ENCODE measurements at places on chromosomes 4 and X. TPM values are rescaled to one million over a fixed set of nuclear protein-coding genes. Genes with fewer than 3 reads are reported as not detected.

NPY1R gene
- 4.0 TPM for polyA plus RNA-seq

ARSJ gene
- polyA plus RNA-seq: 6.6 TPM

TSPAN6 gene
- 27.5 TPM for polyA plus RNA-seq

WAS gene
- polyA plus RNA-seq: 3.7 TPM

CFAP299 gene
- not detected for polyA plus RNA-seq

HDX gene
- polyA plus RNA-seq: 5.1 TPM

BEND4 gene
- 0.08 TPM for polyA plus RNA-seq

CTAG2 gene
- not detected for polyA plus RNA-seq

DOK7 gene
- 9.6 TPM for polyA plus RNA-seq

CLIC2 gene
- polyA plus RNA-seq: 4.6 TPM

- DNase-seq: no peak
These were observed 180.1 kb downstream of the SMIM20 start for GRCh38 chr4:26094076-26094475.

GRCh38 chr4:164204434-164204833 is 549.5 kb upstream of the SMIM31 start:
- DNase-seq: peak; percentile 70

GRCh38 chrX:12702509-12703091 is 88.6 kb upstream of the PRPS2 start:
- DNase-seq: no peak

DNA sequence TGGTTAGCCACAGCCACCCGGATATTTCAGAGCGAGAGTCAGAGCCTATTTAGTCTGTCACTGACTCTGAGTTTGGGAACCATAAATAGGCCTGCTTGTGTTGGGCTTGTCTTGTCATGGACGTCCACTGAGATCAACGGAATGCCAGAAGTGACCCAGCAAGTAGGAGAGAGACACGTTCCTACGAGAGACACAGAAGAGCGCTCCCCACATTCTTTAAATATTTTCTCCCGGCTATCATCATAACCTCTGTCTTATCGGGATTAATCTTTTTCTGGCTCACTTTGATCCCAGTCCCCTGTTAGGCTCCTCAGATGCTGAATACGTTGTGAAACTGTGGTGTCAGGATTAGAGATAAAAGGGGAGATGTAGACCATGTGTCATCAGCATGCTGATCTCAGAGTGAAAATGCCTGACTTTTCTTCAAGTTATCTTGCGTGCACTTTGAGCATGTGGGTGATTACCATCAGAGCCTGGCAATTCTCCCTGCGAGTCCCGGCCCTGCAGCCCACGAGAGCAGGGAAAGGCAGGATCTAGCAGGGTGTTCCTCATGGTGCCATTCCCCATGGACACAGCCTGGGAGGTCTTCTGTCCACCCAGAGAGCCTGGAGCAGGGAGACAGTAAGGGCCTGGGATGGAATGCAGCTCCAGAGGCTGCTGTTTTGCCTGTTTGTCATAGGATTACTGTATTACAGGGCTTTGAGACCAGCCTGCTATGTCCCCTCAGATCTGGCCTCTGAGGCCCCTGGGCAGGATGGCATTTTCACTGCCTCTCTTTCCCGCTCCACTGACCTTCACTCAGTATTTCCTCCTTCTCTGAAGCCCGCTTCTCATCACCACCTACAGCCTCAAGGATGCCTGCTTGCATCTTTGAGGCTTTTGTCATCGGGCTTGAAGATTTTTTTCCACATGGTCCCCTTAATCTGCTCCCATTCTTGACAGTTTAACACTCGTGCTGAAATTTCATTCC is 2.8 kb upstream of the TENM3 start:
- peak; percentile 93 for DNase-seq

- no peak for DNase-seq
These were observed 555.2 kb upstream of the PCDH10 start for GRCh38 chr4:132593717-132594400.

DNA sequence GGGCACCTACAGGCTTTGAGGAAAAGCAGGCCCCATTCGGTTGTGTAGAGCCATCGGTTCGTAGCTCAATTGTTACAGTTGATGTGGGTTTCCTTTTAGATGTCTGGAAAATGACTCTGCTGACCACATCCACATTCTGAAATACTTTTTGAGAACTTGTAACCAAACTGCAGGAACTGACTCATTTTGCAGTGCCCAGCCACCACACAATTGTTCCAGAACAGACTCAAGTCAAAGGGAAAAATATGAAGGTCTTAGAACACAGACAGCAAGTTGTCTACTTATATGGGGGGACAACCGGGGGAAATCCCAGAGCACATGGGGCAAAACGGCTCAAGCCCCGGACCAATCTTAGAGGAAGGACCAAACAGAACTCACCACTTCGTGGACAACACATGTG is 557.6 kb upstream of the DIPK2B start:
- DNase-seq: peak; percentile 75

- DNase-seq: no peak
These were observed 4.4 kb downstream of the RBPJ start for GRCh38 chr4:26325191-26325590.

- DNase-seq: peak; percentile 20
These were observed 94.5 kb upstream of the EOLA2 start for GRCh38 chrX:150032742-150033141.

DNA sequence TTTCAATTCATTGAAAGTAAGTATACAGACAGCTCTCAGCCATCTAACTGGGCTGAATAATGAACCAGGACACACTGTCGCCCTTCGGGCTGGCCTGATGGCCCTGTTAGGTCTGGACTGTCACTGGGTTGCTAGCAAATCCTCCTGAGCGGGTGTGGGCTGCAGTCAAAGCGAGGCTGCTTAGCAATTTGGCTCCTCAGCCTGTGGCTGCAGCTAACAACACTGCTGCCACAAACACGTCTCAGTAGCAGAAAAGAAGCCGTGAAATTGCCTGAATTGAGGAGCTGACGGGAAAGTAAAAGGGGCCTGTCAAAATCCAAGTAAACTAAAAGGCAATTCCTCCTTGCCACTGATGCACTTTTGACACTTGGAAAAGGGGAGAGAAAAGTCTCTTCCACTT is 72.8 kb downstream of the SMIM20 start:
- DNase-seq: no peak

DNA sequence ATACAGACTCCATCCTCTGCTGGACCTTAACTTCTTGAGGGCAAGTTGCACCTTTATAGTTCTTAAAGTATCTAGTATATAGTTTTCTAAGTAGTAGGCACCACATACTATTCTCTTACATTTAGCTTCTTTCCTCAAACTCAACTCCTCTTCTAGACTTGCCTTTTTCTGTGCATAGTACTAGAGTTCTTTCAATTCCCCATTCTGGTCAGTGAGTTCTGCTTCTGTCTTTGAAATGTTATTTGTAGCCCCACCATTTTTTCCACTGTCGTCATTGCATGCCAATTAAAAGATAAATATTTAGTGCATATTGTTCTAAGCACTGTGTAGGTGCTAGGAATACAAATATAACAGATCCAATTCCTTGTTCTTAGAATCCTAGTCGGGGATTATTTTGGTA is 31.6 kb downstream of the CDKL5 start:
- DNase-seq: no peak

DNA sequence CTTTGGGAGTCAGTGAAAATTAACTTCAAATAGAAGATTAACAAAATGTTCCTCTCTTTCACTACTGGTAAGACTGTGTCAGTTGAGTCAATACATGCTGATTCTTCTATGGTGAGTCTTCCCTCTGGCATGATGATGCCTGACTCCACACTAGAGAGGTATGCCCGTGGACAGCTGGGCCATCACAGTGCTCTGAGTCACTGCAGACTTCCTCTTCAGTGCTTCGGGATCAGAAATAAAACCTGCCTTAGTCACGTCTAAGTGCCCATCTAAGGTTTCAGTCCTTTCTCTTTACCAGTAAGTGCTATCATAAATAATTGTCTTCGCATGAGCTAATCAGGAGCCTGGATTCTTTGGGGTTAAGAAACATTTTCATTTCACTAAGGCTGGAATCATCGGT is 1.6 kb upstream of the ASB5 start:
- peak; percentile 38 for DNase-seq

DNA sequence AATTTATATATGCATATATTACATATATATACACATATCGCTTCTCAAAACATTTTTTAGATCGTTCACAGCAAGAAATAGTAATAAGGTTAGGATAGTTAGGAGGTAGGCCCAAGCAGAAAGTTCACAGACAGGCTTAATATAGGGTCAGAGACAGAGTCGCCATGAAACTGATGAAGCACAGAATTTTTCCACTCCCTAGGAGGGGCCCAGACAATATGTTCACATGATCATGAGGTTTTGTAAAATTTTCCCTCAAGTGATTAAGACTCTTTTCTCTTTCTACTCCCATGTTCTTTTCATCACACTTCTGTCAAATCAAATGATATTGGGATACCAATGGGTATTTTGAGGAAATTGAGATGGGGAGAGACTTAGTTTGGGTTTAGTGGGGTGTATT is 5.2 kb upstream of the ENAM start:
- no peak for DNase-seq

GRCh38 chr4:77023920-77024319 is 51.9 kb downstream of the CCNI start:
- DNase-seq: no peak

DNA sequence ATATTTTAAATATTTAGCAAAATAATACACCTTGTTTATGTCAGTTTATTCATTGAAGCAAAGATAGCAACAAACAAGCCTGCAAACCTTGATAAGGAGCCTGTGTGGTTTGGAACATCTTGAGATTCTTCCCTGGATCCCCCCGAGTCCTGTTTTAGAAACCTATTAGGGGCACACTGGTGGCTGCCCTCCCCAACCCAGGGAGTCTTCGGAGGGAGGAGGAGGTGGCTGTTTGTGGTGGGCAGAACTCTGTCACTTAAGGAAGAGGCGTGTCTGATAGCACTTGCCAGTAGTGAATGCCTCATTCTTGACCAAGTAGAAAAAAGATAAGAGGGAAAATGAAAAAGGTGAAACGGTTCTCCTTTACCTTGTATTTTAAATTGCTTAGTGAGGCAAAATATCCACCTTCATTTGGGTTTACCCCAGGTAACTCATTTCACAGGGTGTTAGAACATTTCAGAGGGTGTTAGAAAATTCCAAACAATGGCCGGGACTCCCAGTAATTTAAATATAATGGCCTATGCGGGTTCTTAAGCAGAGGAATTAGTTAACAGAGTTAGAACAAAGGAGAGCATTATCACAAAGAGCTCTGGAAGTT is 10.4 kb downstream of the KIT start:
- no peak for DNase-seq

GRCh38 chr4:151323667-151324066 is 1.7 kb downstream of the SH3D19 start:
- DNase-seq: no peak

DNA sequence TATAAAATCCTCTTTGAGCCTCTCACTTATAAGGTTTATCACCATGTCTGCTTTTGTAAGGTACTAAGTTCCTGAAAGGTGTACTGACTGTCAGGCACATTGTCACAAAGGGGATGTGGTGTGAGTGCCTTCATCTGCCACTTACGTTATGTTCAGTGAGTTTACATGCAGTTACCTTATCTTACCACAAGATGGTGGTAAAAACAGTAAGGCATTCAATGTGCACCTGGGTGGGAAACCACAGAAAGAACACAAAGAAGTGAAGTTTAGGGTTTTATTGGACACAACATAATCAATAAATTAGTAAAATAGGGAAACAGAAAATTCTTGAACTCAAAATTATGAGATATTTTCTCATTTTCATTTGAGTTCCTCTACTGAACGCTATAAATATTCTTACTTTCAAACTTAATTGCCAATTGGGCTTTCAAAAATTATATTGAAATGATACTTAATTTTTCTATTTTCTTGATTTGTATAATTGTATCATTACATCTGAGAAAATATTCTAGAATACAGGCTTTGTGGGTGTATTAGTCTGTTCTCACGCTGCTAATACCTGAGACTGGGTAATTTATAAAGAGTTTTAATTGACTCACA is 650.8 kb downstream of the PCDH7 start:
- DNase-seq: peak; percentile 67

GRCh38 chr4:159240046-159240445 is 137.2 kb downstream of the RAPGEF2 start:
- no peak for DNase-seq

DNA sequence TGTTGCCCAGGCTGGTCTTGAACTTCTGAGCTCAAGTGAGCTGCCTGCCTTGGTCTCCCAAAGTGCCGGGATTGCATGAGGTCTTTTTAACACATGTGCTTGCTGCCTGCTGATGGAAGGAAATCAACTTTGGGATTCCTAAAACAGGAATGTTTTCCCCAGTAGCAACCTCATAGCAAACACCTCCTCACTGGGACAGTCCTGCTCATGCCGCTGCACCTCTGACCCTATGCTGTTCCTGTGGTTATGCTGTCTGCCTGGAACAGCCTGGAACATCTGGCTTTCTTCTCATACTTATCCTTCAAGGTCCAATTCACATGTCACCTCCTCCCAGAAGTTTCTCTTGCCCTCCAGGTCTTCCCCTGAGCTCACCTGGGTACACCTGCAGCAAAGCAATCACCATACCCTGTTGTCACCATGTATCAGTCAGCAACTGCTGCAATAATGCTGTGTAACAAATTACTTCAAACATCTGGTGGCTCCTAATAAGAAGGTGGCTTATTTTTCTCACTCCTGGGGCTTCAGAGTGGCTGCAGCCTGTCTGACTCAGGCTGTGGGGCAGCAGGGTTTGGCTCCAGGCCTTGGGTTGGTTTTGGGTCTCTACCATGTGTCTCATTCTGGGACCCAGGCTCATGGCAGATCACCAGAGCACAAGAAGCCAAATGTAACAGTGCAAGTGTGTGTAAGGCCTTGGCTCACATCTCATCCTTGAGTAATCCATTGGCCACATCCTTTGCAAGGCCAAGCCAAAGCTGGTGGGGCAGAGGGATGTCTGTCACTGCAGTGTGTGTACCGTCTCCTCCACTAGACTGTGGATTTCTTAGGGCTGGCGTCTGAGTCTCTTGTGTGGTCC is 59.4 kb upstream of the SORCS2 start:
- DNase-seq: no peak

DNA sequence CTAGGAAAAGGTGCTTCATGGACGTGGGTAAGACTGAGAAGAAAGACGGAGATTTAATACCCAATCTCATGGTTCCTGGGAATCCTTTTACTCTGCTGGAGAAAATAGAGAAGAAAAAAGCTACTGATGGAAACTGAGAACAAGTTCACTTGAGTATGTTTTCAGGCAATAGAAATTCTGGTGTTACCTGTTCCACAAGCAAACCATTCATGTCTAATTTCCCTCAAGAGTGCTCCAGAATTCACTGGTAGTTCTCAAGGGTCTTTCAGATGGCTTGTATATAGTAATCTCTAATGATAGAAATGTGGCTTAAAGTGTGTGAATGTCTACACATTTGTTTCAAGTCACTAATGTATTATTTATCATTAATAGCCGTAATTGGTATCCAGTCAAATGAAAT is 22.5 kb downstream of the SETD7 start:
- DNase-seq: no peak

GRCh38 chrX:23644744-23645143 is 22.5 kb upstream of the PRDX4 start:
- no peak for DNase-seq

All from muscle of back (tissue), 13 donors.